Activated effector memory CD4-positive, alpha-beta T cell treated with Interleukin-2 at 50 U/mL for 16 hours (primary cell): ENCODE measurements at places on chromosomes 11 and 22.

- no peak for DNase-seq
These were observed 36.8 kb upstream of the GRIA4 start for GRCh38 chr11:105573091-105573490.

GRCh38 chr22:34814260-34815025, 251.5 kb upstream of the ISX start:
- no peak for DNase-seq

DNA sequence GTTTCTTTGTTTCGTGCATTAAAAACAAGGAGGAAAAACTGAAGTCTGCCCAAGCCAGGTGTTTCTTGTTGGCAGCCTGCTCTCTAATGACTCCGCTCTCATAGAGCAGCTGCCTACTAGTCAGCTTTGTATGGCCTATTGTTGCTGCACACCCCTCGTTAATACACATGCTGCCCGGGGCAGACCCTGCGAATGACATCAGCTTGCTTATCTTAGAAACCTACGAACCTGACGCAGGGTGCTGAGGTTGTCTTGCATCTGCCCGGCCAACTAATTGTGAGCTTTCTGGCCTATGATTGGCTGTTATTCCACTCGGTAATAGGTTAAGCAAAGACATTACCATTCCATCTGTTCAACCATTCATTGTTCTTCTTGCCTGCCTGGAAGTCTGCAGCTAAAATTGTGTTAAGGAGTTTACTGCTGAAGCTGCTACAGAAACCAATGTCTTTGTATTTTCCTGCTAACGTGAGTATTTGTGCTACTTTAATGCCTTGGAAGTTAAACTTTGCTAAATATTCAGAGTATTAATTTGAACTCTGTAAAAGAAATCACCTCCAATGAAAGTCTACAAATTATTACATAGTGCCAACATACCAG, 37.5 kb downstream of the ZC3H12C start:
- DNase-seq = no peak

- peak; percentile 2 for DNase-seq
These were observed 3.1 kb upstream of the COMMD9 start for GRCh38 chr11:36292311-36292722.

GRCh38 chr11:128669506-128670270, 24.2 kb upstream of the FLI1 start:
- no peak for DNase-seq

DNA sequence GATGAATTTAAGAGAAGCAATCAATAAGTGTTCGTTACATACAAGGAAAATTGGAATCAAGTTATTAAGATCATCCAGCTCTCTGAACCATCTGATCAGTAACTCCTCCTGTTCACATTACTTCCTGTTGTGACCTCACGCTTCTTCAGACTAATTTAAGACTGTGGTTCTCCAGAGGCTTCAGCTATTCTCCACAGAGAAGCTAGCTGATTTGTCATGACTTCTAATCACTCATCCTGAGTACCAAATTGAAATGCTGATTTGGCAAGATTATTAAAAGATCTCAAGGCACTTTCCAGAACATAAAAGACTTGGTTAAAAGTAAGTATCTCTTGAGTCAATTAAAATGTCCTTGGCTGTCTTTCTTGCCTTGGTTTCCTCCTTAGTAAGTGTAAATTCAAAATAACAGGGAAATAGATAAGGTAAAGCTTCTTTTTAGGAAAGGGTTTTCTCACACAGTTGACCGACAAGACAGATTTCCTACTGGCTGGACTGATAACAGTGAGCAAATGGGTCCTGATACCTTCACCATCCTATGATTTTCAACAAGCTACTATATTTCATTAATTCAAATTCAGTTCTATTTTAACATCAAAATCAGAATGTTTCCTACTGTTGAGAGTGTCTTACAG, 38.5 kb downstream of the GAB2 start:
- DNase-seq = no peak

GRCh38 chr11:2263071-2263565, 7.3 kb downstream of the ASCL2 start:
- DNase-seq = no peak

- DNase-seq = no peak
These were observed 13.8 kb upstream of the PVALB start for GRCh38 chr22:36830601-36831000.

GRCh38 chr22:43167001-43167589, 15.7 kb downstream of the TSPO start:
- no peak for DNase-seq

DNA sequence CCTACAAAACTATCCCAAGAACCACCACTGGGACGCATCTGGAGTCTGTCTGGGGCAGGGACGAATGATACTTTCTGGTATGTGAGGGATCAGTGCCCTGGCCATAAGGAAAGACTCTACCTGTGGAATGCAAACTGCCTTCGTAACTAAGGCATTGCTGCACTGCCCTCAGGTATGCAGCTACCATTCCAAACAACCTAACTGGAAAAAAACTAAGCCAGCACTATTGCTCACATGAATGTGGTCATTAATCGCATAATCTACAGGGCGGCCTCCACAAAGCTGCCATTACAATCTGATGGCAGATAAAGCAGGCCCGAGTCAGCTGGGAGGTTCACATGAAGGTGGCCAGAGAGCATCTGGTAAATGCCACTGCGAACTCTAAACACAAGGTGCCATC, 3.9 kb downstream of the PACSIN2 start:
- DNase-seq = no peak

DNA sequence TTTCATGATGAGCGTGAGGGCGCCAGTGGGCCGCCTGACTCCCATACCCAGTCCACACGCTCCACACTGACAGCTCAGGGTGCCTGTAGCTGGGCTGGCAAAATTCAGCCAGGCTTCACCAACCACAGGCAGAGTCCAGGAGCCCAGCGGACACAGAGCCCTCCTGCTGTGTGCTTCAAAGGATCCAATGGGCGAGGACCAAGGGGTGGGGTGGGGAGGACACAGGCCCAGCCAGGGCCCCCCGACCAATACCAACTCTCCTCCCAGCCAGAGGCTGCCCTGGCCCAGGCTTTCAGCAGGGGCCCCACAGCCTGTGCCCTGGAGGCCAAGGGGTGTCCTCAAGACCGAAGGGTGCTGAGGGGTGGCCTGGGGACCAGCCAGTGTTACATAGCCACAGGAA, 336.1 kb downstream of the CTTN start:
- DNase-seq = no peak

- no peak for DNase-seq
These were observed 23.3 kb upstream of the PPP6R3 start for GRCh38 chr11:68436985-68437926.

- no peak for DNase-seq
These were observed 7.2 kb downstream of the POLD4 start for GRCh38 chr11:67345920-67346819.

DNA sequence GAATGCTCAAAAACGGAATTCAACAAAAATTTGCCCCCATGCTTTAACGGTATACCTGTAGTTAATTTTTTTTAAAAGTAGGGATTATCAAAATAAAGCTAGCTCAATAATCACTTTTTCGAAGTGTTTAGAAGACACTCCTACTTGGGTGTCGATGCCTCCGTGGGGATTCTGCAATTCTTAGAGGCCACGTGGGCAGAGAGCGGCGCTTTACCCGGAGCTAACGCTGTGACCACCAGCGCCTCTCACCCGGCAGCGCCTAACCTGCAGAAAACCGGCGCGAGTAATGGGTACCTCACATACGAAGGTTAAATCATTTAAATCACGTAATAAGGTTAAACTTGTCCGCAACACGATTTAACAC, 583 bp downstream of the TAF1D start:
- DNase-seq = peak; percentile 39
